ENCODE measurements at places on chromosomes 6 and 20. TPM values are rescaled to one million over a fixed set of nuclear protein-coding genes. Genes with fewer than 3 reads are reported as not detected.

Gene PRSS16
- 11.8 TPM for total RNA-seq

Gene COL11A2
- 1.3 TPM for total RNA-seq

DNA sequence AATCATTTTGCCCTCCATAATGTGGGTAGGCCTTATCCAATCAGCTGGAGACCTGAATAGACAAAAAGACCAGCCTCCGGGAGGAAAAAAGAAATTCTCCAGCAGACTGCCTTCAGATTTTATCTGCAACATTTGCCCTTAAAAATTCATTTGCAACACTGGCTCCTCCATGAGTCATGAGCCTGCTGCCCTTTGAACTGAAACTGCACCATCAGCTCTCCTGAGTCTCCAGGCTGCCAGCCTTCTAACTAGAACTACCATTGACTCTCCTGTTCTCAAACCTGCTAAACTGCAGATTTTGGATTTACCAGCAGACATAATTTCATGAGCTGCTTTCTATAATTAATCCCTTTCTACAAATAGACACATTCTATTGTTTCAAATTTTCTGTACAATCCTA lies 223.9 kb upstream of the THEMIS start:
- DNase-seq, result no peak

- no peak for DNase-seq
Observed at GRCh38 chr6:128599036-128599435, 78.6 kb upstream of the PTPRK start.

Gene SMPD2
- total RNA-seq, result 12.6 TPM

Gene HTR1E
- total RNA-seq, result 0.19 TPM

DNA sequence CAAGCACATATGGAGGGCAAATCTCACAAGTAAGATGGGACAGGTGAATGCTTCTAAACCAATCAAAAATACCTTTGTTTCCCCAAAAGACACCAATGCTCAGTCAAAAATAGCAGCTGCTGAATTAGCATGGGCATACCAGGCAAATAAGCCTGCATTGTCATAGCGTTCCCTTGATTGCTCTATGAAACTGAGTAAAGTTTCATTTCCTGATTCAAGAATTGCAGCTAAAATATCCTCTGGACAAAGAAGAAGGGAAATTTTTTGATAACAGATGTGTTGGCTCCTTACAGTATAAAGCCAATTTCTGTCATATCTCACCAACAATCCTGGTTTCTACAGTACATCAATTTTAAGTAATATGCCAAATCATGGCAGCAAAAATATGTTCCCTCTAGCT lies 3.3 kb upstream of the TMEM14A start:
- DNase-seq, result no peak

DNA sequence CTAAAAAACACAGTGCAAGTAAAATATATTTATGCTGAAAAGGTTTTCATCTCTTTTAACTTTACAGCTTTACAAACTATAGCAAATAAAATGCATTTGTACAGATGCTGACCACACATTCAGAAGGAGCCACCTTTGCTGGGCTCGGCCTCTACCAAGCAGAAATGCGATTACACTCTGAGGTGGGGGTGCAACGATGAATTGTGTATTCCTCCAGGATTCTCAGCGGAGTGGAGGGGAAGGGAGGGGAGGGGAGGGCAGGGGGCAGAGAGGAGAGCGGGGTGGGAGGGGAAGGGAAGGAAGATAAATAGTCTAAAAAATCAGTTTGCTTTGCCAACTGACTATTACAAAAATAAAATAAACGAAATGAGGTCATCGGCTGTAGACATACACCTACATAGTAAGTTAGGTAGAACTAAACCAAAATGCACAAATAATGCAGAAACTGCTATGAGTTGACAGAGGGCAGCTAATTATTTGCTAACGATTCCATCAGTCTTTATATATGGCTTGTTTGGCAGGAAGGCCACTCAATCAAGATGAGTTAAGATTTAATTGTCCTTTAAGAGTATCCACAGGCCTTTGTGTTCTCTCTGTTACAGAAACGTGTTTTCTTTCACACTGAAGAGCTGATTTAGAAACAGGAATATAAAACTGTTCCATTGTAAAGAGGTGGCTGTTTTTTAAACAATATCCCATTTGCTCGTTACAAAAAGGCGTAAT lies 90.1 kb downstream of the TAF4 start:
- DNase-seq, result no peak

DNA sequence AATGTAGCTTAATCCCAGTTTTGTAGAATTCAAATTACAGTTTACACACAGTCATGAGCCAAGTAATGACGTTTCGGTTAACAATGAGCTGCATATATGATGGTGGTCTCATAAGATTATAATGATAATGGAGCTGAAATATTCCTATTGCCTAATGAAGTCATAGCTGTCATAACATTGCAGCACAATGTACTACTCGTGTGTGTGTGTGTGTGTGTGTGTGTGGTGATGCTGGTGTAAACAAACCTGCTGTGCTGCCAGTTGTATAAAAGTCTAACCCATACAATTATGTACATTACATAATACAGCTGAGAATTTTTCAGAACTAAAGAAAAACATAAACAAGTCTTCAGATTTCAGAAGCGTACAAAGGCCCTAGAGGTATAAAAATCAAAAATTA lies 66.7 kb upstream of the ARID1B start:
- no peak for DNase-seq

DNA sequence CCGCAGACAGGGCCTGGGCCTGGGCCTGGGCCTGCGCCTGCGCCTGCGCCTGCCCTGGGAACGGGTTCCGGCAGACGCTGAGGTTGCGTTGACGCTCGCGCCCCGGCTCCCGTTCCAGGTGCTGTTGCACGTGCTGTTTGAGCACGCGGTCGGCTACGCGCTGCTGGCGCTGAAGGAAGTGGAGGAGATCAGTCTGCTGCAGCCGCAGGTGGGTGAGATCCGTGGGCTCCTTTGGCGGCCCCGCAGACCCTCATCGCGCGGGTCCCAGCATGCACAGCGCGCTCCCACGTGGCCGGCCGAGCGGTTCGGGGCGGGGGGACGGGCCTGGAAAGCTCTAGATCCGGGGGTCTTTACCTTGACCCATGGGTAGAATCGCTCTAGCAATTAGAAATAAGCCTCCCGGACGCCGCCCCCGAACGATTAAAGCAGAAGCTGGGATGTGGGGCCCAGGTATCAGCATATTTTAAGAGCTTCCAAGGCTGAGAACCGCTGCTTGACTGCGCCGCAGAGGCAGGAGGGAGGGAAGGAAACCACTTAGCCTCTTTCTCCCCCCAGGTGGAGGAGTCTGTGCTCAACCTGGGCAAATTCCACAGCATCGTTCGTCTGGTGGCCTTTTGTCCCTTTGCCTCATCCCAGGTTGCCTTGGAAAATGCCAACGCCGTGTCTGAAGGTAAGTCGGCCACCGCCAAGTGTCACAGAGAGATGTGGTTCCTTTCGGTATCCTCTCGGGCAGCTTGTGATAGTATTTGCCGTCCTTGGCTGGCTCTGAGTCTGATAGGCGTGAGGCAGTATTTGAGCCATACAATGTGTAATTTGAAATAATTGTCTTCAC lies 508 bp downstream of the NOP56 start:
- DNase-seq, result peak; percentile 37

GRCh38 chr6:110067837-110068591 lies 89.9 kb downstream of the GPR6 start:
- no peak for DNase-seq

Gene PMEPA1
- total RNA-seq, result 8.9 TPM

Gene SRF
- 49.7 TPM for total RNA-seq

Gene PRR18
- 0.08 TPM for total RNA-seq

Gene CCR6
- total RNA-seq, result not detected

DNA sequence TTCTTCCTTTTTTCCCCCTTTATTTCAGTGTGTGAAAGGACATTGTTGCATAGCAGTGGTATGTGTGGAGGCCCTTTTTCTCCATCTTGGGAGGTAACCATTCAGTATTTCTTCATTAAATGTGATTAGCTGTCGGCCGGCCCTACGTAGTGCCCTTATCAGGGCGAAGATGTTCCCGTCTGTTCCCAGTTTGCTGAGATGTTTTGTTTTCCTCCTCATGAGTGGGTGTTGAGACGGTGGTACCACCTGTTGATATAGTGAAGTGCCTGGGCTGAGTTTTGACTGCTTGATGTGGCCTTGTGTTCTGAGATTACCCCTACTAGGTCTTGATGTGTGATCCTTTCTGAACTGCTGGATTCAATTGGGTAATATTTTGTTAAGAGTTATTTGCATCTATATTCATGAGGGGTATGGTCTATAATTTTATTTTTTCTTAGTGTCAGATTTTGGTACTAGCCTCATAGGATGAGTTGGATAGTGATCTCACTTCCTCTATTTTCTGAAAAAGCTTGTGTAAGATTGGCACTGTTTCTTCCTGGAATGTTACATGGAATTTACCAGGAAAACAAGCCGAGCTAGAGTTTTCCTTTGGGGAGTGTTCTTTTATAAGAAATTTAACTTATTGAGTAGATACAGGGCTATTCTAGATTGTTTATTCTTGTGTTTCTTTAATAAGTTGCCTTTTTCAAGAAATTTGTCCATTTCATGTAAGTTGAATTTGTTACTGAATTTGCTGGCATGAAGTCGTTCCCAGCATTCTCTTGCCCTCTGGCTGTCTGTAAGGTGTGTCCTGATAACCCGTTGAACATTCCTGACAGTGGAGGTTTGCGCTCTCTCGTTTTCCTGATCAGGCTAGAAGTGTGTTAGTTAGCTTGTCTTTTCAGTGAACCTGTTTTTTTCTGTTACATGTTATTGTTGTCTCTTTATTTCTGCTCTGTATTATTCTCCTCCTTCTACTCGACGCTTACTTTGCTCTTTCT lies 4.3 kb downstream of the MTG2 start:
- DNase-seq, result no peak

Gene SYNJ2
- 8.4 TPM for total RNA-seq

Gene RBM24
- 1.3 TPM for total RNA-seq

Gene RIPOR2
- total RNA-seq, result 22.5 TPM

Gene DIDO1
- total RNA-seq, result 147 TPM

DNA sequence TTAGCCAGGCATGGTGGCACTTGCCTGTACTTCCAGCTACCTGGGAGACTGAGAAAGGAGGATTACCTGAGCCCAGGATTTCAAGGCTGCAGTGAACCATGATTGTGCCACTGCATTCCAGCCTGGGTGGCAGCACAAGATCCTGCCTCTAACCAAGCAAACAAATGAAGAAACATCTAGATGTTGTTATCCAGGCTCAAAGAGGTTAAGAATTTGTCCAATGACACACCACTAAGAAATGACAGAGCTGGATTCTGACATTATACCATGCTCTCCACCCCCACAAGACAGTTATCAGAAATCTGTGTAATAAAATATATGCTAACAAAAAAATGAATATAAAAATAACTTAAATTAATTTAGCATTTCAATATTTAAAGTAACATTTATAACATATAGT lies 925.5 kb upstream of the SLC35B3 start:
- no peak for DNase-seq

Gene KIF25
- total RNA-seq, result 1.5 TPM

Gene SLC13A3
- 8.6 TPM for total RNA-seq

Gene ESR1
- total RNA-seq, result 0.94 TPM

DNA sequence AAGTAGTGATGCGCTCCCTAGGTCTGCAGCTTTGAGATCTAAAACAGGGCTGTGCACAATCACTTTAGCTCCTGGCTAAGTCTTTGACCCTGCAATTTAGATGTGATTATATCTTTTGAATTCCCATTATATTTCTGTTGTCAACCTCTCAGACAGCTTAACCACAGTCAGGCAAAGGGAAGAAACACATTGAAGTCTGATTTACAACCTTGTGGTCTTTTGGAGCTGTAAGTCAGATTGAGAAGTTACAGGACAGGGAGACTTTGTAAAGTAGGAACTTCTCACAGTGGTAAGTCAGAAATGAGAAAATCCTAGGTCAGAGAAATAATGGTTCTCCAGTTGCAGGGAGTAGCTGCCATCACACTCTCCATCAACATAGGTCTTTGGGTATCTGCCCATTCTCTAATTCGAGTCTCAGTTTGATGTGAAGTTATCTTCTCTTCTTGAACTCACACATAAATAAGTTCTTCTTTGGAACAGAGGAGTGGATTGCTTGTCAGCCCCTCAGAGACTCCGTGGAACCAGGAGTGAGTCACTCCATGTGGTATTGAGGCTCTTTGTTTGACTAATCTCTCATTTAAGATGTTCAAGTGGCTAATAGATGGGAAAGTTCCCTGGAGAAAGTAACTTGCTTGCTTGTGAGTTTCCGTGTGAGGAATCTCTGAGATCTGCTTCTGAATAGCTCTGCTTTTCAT lies 35.0 kb upstream of the SGK1 start:
- DNase-seq, result no peak

- no peak for DNase-seq
Observed at GRCh38 chr6:41193884-41194283, 7.1 kb downstream of the TREML2 start.

DNA sequence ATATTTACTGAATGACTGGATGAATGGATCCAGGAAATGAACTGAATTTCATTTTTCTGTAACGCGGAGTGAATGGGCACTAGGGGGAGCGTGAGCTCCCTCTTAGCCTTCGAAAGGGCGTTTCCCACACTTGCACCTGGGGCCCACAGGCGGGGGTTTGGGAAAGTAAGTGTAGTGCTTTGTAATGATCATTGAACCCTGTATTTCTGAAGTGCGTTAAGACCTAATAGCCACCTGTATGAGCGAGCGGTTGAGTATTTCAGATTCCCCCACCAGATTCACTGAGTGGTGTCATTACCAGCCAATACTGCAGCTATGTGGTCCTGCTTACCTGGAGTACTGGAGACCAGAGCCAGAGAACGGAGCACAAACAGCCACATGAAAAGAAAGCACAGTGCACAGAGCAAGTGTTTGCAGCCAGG lies 10.5 kb downstream of the SYTL3 start:
- DNase-seq, result peak; percentile 80

Measured in GM23338 (cell line).